ENCODE measurements at places on chromosomes 3 and 15.
A peak's percentile ranks its signal among the peaks of the same experiment; 100 is the strongest.

DNA sequence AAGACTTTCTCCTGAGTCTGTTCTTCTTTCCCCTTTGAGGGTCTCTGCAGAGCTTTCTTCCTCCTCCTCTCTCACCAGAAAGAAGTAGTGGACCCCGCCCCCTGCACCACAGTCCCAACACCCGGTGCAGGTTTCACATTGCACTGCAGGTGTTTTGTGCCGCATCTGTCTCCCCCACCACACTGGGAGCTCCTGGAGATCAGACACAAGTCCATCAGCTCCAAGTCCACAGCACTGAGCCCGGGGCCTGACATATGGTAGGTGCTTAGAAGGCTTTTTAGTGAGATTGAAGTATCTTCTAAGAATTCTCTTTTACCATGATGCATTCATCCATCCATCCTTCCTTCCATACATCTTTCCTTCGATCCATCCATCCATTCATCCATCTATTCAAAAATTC, 9.8 kb downstream of the STRA6 start:
- no peak for DNase-seq

GRCh38 chr3:10528046-10528445, 22.7 kb upstream of the ATP2B2 start:
- DNase-seq: no peak

GRCh38 chr3:66492071-66492470, 8.8 kb downstream of the LRIG1 start:
- no peak for DNase-seq

GRCh38 chr3:66655044-66655443, 154.2 kb upstream of the LRIG1 start:
- DNase-seq: no peak

GRCh38 chr3:111972891-111973290, 5.9 kb upstream of the ABHD10 start:
- DNase-seq: no peak

DNA sequence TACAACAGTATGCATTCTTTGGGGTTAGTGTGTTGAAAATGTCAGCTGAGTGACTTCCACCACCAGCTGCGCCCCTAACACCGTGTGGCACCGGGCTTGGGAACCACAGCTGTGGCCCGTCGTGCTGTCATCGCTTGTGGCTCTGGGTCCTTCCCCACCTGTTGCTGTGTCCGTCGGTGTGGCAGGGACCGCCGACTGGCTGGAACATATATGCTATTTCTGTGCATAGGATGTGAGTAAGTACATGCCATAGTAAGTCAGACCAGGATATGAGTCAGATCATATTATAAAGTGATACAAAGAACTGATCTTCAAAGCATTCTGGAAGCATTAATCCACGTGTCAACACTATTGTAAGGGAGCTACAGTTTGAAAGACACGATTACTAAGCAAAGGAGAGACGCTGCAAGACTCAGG, 31.9 kb downstream of the EHD4 start:
- DNase-seq: no peak

DNA sequence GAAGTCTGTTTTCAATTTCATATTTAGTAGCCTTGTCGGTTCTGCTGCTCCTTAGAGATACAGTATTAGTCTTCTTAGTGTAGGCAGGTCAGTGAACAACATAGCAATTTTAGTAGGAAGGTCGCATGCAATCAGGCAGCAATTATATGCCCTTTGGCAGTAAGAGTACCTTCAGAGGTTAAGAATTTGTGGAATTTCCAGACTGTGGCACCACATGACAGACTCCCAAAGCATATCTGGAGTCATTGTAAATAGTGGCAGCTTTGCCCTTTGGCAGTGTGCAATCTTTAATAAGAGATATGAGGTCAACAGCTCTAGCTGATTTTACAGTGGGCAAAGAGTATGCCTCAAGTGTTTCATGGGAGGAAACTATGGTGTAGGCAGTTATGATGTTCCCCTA, 1532.5 kb upstream of the CADM2 start:
- no peak for DNase-seq

GRCh38 chr3:150656316-150656715, 47.4 kb downstream of the ERICH6 start:
- no peak for DNase-seq

GRCh38 chr3:177337541-177338331, 140.5 kb upstream of the TBL1XR1 start:
- DNase-seq: no peak

- peak; percentile 82 for DNase-seq
These were observed 19.1 kb upstream of the APEH start for GRCh38 chr3:49654955-49655556.

- no peak for DNase-seq
These were observed 58.9 kb upstream of the TP63 start for GRCh38 chr3:189572249-189572648.

GRCh38 chr15:70095408-70096214, 2.1 kb downstream of the TLE3 start:
- DNase-seq: peak; percentile 43

DNA sequence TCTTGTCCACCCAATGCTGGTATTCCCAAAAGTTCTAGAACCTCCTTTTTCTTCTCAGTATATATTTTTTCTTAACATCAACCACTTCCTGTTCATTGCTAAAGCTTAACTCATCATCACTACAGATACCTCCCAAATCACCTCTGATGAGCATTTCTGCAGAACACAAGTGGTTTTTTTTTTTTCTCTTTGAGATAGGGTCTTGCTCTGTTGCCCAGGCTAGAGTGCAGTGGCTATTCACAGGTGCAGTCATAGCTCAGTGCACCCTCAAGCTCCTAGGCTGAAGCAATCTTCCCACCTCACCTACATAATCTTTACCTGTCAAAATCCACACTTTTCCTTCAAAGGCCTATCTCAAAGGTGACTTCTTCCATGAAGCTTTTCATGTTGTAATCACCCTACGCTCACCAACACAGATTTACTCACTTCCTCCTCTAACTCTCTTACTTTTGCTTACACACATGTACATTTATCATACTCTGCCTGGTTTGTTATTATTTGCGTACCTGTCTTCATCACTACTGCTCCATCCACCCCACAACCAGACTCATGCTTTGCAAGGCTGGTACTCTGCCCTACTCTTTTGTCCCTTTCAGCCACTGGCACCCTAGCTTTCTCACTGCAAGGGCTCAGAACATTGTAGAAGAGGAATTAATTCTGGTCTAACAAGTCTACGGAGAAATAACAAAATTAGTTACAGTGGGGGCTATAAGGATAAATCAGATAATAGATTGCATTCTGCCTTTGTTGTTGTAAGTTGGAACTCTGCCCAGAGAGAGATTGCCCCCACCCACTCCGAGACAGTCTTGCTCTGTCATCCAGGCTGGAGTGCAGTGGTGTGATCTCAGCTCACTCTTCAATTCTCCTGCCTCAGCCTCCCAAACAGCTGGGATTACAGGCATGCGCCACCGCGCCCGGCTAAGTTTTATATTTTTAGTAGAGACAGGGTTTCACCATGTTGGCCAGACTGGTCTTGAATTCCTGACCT, 27.5 kb downstream of the HERC1 start:
- no peak for DNase-seq

DNA sequence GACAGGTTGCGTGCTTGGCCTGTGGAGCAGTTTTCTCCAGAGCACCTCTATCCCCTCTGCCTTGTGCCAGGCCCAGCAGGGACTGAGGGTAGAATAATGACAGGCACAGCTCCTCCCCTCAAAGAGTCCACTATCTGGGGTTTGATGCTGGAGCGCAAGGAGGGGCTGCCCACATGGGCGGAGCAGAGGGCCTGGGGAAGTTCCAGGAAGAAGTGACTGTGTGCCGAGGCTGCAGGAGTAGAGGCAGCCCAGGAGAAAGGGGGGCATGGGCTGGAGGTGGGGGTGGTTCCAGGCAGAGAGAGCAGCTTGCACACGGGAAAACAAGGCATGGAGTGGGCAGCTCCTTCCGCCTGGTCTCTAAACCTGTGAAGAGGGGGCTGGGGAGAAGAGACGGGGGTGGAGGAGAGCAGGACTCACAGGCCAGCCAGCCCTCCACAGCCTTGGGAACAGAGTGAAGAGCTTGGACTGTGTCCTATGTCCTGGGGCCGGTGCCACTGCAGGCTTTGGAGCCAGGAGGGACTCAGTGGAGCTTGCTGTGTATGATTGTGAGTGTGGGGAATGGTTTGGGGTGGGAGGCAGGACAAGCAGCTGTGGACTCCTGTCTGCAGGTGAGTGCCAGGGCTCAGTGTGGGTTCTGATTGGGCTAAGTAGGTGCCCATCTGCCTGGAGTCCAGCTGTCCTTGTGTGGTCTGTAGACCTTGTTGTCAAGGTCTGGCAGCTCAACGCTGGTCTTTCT, 48.1 kb downstream of the APBA2 start:
- DNase-seq: no peak

- DNase-seq: no peak
These were observed 27.8 kb upstream of the IGDCC4 start for GRCh38 chr15:65450556-65450955.

DNA sequence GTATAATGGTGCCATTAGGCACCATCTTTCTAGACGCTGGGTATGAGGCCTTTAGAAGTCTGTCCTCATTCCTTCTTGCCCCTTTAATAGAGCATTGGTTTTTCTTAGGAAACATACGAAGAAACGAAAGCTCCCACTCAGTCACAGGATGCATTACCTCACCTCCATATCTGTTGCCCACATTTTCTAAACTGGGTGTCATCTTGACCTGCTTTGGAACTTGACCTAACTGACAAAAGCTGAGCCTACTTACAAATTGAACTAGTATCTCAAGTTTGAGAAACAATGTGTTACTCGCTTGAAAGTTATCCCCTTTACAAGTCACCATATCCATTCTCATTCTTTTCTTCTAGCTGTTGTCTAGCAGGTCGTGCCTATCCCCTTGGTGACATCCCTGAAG, 102.7 kb downstream of the VPS8 start:
- no peak for DNase-seq

- DNase-seq: no peak
These were observed 1438.2 kb downstream of the ZPLD1 start for GRCh38 chr3:103873021-103873420.

Measured in COR-L47 (cell line).